ENCODE measurements at places on chromosomes 2 and 18. TPM values are rescaled to one million over a fixed set of nuclear protein-coding genes. Genes with fewer than 3 reads are reported as not detected.

DNA sequence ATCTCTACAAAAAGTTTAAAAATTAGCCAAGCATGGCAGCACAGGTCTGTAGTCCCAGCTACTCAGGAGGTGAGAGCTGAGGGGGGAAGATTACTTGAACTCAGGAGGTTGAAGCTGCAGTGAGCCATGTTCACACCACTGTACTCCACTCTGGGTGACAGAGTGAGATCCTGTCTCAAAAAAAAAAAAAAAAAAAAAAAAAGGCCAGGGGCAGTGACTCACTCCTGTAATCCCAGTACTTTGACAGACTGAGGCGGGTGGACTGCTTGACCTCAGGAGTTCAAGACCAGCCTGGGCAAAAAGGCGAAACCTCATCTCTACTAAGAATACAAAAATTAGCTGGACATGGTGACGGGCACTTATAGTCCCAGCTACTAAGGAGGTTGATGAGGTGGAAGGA is 37.0 kb downstream of the PUM2 start:
- H3K4me3 ChIP-seq: no peak overlapping the region
- no peak overlapping the region for H3K27ac ChIP-seq
- no peaks in the 10 kb centered on the region for H3K27me3 ChIP-seq
- H3K4me1 ChIP-seq: no peaks in the 10 kb centered on the region

RIT2 gene
- total RNA-seq: not detected

GRCh38 chr2:1989216-1989615 is 244.9 kb upstream of the PXDN start:
- no peak overlapping the region for H3K4me3 ChIP-seq
- no peaks in the 10 kb centered on the region for H3K27me3 ChIP-seq
- H3K4me1 ChIP-seq: peaks cover 39% of the 10 kb centered on the region
- no peak overlapping the region for H3K27ac ChIP-seq
- no peaks in the 10 kb centered on the region for H3K36me3 ChIP-seq

GRCh38 chr2:74735009-74735408 is 81.0 kb downstream of the SEMA4F start:
- H3K4me1 ChIP-seq: peaks cover 13% of the 10 kb centered on the region
- H3K27ac ChIP-seq: no peak overlapping the region
- no peaks in the 10 kb centered on the region for H3K27me3 ChIP-seq
- H3K36me3 ChIP-seq: no peaks in the 10 kb centered on the region
- H3K4me3 ChIP-seq: no peak overlapping the region

DNA sequence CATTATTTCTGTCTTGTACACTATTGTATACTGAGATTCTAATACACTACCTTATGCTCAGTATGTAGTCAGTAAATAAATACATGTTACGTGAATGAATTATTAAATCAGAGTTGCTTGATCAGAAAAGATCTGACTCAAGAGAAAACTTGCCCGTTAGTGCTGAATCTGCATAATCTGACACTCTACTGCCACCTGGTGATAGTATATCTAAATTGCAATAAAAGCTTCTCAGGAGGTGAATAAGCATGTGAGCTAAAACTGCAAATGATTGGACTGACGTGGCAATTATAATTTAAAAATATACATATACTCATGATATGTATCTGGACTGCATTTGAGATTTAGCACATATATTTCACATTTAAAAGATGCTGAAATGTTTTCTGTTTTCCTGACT is 70.4 kb downstream of the KIAA1328 start:
- DNase-seq: peak; percentile 43
- H3K27ac ChIP-seq: no peak overlapping the region
- H3K36me3 ChIP-seq: no peaks in the 10 kb centered on the region
- peaks cover 7% of the 10 kb centered on the region for H3K4me1 ChIP-seq

GRCh38 chr2:48200620-48201293 is 294.5 kb upstream of the FBXO11 start:
- no peaks in the 10 kb centered on the region for H3K27me3 ChIP-seq
- H3K4me3 ChIP-seq: no peak overlapping the region
- peaks cover 18% of the 10 kb centered on the region for H3K4me1 ChIP-seq
- H3K36me3 ChIP-seq: no peaks in the 10 kb centered on the region
- no peak overlapping the region for H3K27ac ChIP-seq

KLHL41 gene
- 0.35 TPM for total RNA-seq

- H3K27me3 ChIP-seq: no peaks in the 10 kb centered on the region
- no peaks in the 10 kb centered on the region for H3K4me1 ChIP-seq
- no peak overlapping the region for H3K27ac ChIP-seq
- no peak overlapping the region for H3K4me3 ChIP-seq
Observed at GRCh38 chr2:236550290-236550689, 19.3 kb upstream of the ACKR3 start.

DNA sequence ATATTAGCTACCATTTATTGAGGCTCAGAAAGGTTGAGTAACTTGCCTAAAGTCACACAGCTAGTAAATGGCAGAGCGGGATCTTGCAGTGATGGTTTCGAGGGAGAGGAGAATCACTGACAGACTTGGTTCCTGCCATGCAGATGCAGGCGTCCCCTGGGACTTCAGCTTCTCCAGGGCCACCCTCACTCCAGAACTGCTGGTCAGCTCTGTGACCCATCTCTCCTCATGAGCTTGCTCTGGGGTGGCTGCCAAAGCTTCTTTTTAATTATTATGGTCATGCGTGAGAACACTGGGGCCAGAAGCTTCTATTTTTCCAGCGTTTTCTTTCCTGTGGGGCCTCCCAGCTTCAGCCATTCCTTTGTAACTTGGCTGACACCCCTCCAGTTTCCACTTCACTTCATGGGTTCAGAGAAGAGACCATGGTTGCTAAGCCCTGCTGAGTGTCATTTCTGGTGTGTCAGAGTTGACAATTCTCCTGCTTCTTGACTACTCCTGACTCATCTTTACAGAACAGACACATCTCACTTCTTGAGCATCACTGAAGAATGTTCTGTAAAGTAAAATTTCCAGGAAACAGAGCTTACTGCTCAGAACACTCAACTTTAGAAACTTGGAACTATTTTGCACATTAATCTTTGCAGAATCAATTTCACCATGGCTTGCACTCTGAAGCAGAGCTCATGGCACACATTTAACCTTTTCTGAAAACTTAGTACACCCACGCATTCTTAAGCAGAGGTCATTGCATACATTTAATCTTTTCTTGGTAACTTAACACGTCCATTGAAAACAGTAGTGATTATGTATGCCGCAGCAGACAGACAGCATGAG is 70.4 kb downstream of the IL1R2 start:
- DNase-seq: no peak
- no peak overlapping the region for H3K27ac ChIP-seq
- no peaks in the 10 kb centered on the region for H3K27me3 ChIP-seq
- peaks cover 51% of the 10 kb centered on the region for H3K4me1 ChIP-seq
- H3K36me3 ChIP-seq: no peaks in the 10 kb centered on the region
- H3K4me3 ChIP-seq: no peak overlapping the region

- H3K36me3 ChIP-seq: peaks cover 6% of the 10 kb centered on the region
- H3K4me3 ChIP-seq: no peak overlapping the region
- no peak for DNase-seq
- peaks cover 26% of the 10 kb centered on the region for H3K4me1 ChIP-seq
- no peaks in the 10 kb centered on the region for H3K27me3 ChIP-seq
- H3K27ac ChIP-seq: no peak overlapping the region
Observed at GRCh38 chr2:45889053-45889452, 237.6 kb downstream of the PRKCE start.

DNA sequence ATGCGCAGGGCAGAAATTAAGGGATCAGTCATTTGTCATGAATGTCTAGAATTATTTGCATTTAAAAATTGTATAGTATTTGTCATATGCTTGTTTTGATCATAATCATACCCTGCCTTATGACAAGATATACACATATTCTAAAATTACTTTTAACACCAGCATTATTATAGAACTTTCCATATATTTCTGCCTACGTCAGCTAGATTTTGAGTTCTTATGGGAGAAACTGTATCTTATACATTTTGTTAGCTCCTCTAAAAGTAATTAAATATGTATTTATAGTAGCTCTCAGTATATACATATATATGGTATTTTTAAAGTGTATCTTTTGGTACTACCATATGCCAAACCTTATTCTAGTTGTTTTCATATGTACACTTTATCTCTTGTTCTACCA is 441.9 kb downstream of the CPS1 start:
- DNase-seq: no peak
- peaks cover 19% of the 10 kb centered on the region for H3K27me3 ChIP-seq
- no peaks in the 10 kb centered on the region for H3K4me1 ChIP-seq
- no peak overlapping the region for H3K27ac ChIP-seq
- H3K36me3 ChIP-seq: no peaks in the 10 kb centered on the region
- H3K4me3 ChIP-seq: no peak overlapping the region

DNA sequence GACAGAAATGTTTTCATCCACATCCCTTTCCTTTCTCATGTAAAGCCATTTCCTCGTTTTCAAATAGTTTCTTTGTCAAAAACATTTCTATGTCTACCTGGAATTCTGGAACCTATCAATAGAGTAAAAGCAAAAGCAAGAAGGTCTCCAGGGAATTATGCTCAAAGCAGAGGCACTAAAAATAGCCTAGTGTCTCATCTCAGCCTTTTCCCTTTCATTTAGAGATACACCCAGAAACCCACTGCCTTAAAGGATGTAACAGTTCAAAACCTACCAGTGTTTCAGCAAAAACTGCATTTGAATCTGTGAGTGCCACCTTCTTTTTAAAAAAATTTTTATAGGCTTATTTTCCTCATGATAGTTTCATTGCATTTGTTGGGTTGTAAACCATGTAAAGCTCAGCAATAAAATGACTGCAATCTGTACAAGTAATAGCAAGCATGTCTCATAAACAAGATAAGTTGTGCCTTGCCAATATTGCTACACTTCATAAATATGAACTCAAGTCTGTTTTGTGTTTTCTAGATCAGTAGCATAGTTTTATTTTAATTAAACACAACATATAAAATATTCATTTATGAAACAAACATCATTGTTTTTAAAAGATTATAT is 927.3 kb upstream of the ACVR2A start:
- H3K27me3 ChIP-seq: no peaks in the 10 kb centered on the region
- no peaks in the 10 kb centered on the region for H3K4me1 ChIP-seq
- H3K27ac ChIP-seq: no peak overlapping the region
- H3K4me3 ChIP-seq: no peak overlapping the region
- H3K36me3 ChIP-seq: peaks cover 6% of the 10 kb centered on the region
- DNase-seq: no peak

DNA sequence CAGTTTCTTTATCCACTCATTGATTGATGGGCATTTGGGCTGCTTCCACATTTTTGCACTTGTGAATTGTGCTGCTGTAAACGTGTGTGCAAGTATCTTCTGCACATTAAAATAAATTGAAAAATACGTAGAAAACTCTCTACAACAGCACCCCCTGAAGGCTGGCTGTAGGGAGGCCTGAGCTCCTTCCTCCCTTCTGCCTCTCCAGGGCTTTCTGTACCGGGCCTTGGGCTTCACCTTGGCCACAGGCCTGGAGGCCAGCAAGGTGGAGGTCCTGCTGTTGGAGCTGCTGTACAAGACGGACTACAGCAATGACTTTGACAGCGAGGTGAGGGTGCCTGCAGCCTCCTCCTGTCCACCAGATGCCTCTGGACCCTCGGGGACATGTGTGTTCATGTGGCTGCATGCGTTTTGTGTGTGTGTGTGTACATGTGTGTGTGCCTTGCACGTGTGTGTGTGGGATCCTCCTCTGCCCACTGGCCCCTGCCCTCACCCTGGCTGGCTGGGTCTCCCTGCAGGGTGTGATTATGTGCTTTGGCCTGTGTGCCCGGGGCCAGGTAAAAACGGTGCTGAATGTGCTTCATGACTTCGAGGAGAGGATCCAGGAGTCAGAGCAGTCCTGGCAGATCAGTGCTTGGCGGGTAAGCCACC is 29.2 kb downstream of the MROH2A start:
- H3K27me3 ChIP-seq: peaks cover 13% of the 10 kb centered on the region
- peak; percentile 9 for DNase-seq
- H3K4me1 ChIP-seq: no peaks in the 10 kb centered on the region
- no peak overlapping the region for H3K4me3 ChIP-seq
- no peaks in the 10 kb centered on the region for H3K36me3 ChIP-seq

Data from MCF 10A (cell line).